Motor neuron (in vitro differentiated cells): ENCODE measurements at places on chromosomes 5 and 9.

DNA sequence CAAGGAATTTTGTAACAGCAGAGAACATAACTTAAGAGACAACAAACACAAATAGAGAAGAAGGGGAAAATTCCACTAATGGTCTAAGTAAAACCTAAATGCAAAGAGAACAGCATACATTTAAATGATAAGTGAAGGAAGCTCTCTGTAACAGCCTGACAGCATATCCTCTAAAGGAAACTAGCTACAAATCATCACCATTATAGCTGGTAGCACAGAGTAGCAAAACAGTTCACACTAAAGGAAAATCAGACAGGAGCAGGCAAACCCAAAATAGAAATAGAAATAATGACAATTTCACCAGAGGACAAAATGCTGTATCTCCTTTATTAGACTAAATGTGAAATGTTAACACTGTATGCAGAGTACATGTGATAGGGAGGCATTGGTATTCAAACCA lies 532.8 kb downstream of the PTPRD start:
- peak; percentile 88 for ATAC-seq

- no peak for ATAC-seq
These were observed 105.1 kb downstream of the MSX2 start for GRCh38 chr5:174829511-174829864.

GRCh38 chr5:151288180-151288579 lies 15.4 kb downstream of the SLC36A3 start:
- ATAC-seq = no peak

DNA sequence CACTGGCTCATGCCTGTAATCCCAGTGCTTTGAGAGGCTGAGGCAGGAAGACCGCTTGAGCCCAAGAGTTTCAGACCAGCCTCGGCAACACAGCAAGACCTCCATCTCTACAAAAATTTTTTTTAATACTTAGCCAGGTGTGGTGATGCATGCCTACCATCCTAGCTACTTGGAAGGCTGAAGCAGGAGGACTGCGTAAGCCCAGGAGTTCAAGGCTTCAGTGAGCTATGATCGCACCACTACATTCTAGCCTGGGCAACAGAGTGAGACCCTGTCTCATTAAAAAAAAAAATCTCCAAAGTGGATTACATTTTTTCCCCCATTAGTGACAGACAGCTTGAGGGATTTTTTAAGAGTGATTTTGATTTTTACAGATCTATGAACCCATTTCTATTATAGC lies 230.8 kb downstream of the BNC2 start:
- no peak for ATAC-seq

- no peak for ATAC-seq
These were observed 1049.4 kb upstream of the NUDT12 start for GRCh38 chr5:104612005-104612404.

- ATAC-seq = peak; percentile 52
These were observed 9.1 kb downstream of the AP3S1 start for GRCh38 chr5:115850744-115851416.

DNA sequence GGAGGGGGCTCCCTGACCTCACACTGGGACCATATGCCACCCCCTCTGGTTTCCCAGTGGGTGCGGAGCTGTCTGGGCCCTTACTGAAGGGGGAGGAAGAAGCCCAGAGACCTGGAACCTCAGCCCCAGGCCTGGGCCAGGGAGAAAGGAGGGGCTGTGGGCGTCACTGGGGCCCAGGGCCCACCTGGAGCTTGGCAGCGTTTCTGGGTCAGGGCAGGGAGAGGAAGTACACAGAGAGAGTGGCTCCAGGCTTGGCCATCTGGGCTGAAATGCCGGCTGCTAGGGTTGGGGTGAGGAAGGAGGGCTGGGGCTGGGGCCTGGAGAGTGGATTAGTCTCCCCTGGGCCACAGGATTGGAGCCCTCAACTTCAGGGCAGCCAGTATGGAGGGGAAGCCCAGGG lies 6.4 kb upstream of the DAB2IP start:
- no peak for ATAC-seq

- ATAC-seq = no peak
These were observed 39.2 kb upstream of the ELOVL7 start for GRCh38 chr5:60883229-60883628.

DNA sequence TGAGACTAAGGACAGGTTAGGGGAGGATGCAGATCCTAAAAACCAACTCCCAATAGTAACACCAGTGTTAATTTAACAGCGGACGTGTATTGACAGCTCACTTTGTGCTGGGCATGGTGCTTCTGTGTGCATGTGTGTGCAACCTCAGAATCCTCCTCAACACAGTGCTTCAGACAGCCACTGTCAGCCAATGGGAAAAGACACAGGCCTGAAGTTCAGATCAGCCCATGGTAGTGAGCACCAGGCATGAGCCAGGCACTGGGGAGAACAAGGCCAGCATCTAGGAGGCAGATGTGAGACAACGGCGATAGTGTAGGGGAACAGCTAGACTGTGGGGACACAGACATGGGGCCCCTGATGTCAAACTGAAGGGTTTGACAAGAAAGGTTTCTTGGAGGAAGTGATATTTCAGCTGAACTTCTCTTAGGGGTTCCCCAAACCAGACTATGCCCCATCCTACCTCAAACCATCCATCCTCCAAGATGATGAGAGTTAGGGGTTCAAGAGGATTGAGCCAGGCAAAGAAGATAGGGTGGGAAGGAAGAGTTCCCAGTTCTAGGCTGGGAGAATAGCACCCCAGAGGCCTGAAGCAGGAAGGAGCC lies 71.5 kb upstream of the PSD2 start:
- no peak for ATAC-seq

DNA sequence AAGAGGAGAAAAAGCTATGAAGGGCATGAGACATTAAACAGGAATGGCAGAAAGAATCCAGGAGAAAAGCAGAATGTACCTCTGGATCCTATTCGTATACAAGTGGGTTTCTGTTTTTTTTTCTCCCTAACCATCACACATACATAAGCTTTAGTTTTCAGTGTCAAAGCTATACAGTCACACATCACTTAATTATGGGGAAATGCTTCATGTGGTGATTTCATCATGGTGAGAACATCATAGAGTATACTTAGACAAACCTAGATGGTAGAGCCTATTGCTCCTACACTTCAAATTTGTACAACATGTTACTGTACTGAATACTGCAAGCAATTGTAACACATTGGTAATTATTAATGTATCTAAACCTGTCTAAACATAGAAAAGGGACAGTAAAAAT lies 290.6 kb downstream of the AOPEP start:
- ATAC-seq = no peak

DNA sequence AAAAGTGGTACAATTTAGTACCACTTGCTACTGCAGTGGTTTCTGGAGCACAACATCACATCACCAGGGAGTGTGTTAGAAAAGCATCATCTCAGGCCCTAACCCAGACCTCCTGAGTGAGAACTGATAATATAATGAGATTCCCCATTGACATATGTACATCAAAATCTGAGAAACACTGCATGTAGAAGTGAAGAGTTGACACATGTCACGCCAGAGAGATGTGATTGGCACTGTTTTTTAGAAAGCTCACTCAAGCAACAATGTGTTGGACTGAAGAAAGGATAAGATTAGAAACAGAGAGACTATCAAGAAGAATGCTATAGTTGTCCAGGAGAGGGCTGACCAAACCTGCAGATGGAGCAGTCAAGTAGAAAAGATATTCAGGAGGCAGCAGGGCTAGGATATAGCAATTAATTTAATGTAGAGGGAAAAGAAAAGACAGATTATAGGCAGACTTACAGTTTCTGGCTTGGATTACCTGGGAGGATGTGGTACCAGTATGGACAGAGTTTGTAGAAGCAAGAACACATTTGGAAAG lies 324.4 kb upstream of the ADAMTSL1 start:
- ATAC-seq = no peak

- no peak for ATAC-seq
These were observed 152.3 kb downstream of the OLFM1 start for GRCh38 chr9:135239769-135240141.
